Stimulated activated CD4-positive, alpha-beta T cell treated with anti-CD3 and anti-CD28 coated beads, Interleukin-1b, Interleukin-23, amount 100 ng/mL, for 24 hours (primary cell): ENCODE measurements at places on chromosomes 1 and 21.

DNA sequence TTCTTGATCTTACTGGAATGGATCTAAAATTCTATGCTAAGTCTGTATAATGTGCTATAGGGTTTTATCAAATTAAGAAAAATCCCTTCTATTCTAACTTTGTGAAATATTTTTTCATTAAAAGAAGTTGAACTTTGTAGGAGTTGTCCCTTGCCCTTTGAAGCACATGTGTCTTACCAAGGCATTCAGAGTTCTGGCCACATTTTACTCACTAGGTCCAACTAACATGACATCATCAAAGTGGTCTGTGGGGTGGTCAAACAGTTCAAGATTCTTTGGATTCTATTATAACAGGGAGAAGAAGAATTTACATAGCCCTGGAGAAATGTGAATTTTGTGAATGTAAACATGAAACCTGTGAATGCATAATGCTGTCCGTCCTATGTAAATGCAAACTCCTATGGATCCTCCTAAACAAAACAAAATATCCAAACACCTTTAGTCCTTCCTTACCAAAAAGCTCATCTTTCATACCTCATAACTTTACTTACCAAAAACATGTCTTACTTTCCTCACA is 88.7 kb downstream of the EBNA1BP2 start:
- no peak for DNase-seq

DNA sequence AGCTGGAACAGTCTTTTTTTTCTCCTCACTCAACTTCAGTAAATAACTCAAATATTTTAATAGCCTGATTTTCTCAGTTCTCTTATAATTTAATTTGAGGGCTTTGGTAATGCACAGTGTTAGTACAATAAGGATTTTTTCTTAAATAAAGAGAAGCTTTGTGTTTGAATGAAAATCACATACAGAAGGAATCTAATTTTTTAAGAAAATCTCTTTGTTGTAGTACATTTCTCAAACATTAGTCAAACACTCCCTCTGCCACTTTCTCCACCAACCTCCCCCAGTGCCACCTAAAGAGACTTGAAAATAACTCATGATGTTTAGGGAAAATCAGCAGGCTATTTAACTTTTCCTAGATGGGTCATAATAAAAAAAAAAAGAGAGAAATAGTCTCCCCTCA is 42.3 kb upstream of the ACP6 start:
- no peak for DNase-seq

DNA sequence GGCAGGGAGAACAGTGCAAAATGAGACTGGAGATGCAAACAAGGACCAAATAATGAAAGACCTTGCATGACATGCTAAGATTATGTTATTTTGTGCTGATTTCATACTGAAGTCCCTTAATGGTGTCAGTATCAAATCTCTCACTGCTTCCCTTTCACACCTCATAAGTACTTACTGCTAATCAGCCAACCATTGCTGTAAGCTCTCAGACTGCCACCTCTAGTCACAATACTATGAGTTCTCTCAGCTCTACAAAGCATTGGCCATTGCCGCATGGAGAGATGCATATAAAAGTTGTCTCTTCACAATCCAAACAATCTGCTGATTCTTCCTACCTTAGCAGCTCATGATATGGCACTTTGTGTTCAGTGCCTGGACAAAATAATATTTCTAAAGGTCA is 375.4 kb downstream of the LTN1 start:
- DNase-seq: no peak

GRCh38 chr1:201183753-201184152 is 6.9 kb upstream of the IGFN1 start:
- no peak for DNase-seq

GRCh38 chr1:180040034-180040433 is 85.4 kb downstream of the CEP350 start:
- no peak for DNase-seq

- no peak for DNase-seq
Observed at GRCh38 chr1:201850053-201850397, 21.1 kb downstream of the IPO9 start.

DNA sequence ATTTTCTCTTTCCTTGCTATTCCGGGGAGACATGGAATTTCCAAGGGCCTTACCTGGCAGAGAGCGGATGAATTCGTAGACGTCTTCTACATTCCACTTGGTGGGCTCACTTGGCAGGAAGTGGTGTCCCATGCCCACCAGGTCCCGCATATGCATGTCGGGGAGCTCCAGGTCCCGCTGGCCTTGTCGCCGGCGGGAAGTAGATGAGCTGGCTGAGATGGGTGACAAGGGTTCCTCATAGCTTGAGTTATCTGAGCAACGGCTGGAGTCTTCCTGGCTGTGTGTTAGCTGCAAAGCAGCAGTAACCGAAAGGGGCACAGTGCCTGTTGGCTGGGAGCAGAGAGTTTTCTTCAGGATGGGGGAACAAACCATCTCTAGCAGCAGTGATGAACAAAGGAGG is 7.9 kb upstream of the A3GALT2 start:
- no peak for DNase-seq

GRCh38 chr1:96002201-96002600 is 719.4 kb upstream of the PTBP2 start:
- DNase-seq: no peak

DNA sequence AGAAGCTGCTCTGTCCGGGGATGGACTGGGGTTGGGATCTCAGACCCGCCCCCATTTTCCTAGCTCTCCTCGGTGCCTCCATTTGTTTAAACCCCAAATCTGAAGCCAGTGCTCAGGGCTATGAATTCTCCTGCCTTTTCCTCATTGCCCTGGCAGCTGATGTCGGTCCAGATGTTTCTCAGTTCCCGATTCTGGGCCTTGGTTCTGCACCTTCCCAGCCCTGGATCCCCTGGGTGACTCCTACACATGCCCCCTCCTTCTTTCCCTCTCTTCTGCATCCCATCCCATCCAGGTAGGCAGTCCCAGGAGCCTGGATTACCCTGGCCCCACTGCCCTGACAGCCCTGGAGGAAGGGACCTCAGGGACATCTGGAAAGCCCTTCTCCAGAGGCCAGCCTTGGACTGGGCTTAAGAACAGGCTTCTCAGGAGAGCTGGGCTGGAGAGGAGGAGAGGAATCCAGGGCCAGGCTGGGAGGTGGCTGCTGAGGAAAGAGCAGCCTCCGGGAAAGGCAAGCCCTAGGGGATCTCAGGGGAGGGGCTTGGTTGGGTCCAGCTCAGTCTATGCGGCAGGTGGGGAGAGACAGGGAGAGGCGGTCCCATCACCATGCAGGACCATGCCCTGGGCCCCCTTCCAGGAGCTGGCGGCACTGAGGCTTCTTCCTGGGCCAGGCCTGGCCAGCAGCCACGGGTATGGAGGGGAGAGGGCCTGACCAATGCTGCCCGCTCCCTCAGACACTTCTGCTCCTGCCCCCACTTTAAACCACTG is 6.8 kb upstream of the EPS8L3 start:
- no peak for DNase-seq

- no peak for DNase-seq
Observed at GRCh38 chr1:205396967-205397616, 24.8 kb downstream of the LEMD1 start.
